ENCODE measurements at places on chromosomes 11 and 22.

- no peak for DNase-seq
Observed at GRCh38 chr11:10122326-10123197, 171.5 kb downstream of the SBF2 start.

DNA sequence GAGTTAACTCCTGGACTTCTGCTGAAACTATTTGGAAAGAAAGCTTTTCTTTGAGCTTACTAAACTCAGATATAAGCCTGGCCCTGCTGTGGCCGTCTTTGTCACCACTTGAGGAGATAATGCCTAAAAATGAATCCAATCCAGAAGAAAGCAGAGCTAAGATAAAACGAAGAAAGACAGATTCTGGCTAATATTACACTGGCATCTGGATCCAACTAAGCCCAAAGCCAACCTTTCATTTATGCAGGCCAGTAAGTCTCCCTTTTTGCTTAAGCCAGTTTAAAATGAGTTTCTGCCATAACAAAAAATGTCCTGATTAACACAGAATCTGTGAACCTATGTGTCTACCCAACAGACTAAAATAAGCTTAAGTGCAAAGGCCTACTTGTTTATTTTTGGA, 34.5 kb downstream of the PIK3C2A start:
- no peak for DNase-seq

- no peak for DNase-seq
Observed at GRCh38 chr22:40533712-40534378, 102.7 kb downstream of the MRTFA start.

DNA sequence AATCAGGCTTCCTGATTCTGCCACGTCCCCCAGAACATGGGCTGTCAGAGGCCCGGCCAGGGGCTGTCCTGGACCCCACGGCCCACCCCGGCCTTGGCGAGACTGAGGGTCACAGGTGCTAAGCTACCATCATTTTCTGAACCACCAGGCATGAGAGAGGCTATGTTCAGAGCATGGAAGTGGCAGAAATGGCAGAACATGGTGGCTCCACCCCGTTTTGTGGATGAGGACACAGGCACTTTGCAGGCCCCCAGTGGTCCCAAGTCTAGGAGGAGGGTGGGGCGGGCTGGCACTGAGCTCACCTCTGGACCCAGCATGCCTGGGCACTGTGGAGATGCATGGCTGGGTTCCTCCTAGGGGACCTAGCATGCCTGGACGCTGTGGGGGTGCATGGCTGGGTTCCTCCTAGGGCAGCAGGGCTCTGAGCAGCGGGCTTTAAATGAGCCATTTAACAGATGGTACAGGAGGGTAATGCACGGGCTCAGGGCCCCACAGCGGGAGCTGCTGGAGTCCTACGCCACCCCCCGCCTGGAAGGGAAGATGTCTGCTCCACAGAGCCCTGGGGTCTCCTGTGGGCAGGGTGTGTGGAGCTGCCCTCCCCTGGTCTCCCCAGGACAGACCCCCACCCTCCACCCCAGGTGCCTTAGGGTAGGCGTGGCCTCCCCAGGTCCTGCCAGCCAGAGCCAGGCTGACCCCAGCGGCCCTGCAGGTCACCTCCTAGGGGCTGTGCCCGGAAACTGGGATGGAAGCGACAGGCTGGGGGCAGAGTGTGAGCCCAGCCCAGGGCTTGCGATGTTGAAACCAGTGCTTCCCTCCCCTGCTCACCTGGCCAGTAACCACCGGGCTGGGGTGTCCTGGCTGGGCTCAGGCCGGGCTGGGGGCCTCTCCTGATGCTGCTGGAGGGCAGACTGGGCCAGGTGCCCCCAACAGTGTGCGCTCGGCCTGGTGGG, 6.1 kb upstream of the MUC5AC start:
- no peak for DNase-seq

DNA sequence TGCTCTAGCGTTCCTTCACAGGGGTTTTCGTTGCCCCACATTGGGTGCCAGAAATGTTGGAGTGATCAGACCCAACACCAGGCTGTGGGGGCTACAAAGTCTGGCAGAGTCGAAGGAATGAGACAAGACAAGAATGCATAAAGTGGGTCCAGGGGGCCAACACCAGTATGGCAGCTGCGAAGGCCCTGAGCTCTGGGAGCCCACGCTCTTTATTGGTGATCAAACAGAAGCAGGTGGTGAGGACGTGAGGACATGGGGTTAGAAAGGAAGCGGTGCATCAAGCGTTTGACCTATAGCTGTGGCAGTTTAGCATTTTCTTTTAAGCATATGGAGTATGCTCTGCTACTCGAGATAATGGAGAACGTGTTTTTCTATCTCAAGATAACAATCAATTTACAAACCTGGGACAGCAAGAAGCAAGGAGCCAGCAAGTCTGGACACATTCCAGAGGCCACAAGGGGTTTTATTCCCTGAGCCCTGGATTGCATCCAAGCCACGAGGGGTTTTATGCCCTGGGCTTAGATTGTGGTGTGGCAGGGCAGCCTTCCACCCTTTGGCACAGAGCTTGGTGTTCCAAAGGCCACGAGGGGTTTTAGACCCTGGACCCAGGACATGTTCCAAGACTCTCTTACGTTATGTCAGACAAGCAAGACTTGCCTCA, 3.9 kb upstream of the DNAJB13 start:
- no peak for DNase-seq

- no peak for DNase-seq
Observed at GRCh38 chr11:119571311-119571710, 148.3 kb upstream of the THY1 start.

DNA sequence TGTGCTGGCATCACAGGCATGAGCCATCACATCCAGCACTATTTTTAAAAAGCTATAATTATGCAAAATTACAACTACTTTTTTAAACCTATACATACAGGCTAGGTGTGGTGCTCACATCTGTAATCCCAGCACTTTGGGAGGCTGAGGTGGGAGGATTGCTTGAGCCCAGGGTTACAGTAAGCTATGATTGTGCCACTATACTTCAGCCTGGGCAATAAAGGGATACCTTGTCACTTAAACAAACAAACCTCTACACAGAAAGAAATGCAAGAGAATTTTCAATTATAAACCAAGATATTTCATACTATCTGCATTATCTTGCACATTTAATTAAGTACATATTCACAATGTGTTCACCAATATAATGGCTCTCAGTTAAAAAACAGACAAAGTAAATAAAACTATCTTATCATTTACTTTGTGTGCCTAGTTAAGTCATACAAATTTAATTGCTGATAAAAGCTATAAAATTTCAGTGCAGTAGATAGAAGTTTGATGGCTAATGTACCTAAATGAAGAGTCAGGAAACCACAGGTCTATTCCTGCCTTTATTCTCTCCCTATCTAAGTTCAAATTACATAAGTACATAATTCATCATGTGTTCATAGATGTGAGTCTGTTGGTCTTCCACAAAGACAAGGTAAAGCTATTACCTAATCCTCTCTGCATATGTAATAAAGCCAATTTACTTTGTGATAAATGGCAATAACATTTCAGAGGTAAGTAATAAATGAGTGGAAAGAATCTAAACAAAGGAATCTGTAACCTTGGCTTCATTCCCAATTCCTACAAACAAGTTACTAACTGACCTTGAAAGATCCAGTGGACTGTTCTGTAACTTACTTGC, 9.0 kb upstream of the RDX start:
- no peak for DNase-seq

- peak; percentile 89 for DNase-seq
Observed at GRCh38 chr11:43923406-43924111, 18.9 kb upstream of the C11orf96 start.

- DNase-seq, result no peak
Observed at GRCh38 chr11:78325274-78325781, 92.3 kb downstream of the GAB2 start.

DNA sequence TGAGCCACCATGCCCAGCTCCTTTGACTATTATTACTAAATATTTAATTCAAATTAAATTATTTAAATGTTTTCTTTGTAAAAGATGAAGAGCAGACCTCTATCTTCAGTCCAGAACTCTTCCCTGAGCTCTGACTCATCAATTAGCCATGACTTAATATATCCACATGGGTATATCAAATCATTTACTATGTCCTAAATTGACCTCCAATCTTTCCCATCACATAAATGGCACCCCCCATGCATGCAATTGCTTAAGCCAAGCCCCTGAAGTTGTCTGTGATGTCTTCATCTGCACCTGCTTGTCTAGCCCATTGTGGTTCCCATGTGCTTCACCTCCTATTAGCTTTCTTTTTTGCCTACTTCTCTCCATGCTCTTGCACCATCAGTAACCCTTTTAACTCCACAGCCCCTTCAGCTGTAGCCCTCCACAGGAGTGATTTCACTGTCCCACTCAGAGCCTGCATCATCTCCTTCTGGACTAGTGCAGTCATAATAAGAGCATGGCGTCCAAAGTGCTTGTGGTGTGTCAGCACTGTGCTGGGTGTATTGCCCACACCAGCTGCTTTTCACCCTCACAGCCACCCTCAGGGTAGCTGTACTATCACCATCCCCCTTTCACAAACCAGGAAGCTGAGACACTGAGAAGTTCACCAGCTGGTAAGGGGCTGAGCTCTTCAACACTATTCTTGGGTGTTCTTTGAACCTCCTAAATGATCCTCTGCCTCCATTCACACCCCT, 11.8 kb upstream of the THY1 start:
- no peak for DNase-seq

DNA sequence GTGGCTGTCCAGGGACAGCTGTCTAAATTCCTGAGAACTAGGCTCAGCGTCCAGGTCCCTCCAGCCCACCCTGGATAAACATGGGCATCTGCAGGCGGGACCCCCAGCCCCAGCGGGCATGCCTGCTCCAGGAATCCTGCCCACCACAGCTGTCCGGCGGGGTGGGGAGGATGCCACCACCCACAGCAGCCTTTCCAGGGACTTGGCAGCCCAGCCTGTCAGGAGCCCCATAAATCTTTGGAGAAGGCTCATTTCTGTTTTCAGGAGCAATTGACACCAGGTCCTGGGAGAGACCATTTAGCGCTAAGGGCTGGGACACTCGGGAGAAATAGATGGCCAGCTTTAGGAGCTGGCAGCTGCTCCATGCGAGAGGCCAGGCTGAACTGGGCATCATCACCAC, 358.9 kb downstream of the CADM1 start:
- no peak for DNase-seq

DNA sequence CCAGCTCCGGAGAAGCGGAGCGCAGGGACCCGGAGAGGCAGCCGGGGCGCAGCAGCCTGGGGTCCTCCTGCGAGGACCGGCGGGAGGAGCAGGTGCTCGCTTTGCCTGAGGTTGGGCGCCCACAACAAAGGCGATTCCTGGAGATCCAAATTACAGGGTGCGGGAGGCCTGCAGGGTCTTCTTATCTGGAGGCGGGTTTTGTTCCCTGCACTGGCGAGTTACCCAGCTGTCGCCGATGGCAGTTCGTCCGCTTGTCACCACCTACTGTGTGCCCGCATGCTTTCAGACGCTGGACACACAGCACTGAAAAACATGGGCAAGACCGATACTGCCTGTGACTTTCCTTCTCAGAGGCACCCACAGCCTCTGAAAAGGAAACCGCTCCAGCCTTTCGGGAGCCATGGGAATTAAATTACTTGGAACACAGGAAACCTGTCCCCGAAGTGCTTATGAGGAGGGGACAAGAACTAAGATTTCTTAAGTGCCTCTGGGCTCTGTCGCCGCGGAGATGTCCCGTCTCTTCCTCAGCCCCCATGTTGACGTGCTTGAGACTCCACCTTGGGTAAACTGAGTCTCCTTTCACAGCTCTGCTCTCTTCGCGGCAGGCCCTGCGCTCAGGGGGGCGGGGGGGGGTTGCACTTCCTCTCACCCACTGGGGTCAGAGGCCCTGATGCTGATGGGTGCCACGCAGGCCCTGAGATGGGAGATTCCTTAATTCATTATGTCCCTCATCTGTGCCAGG, 1.3 kb upstream of the ZFTA start:
- DNase-seq, result no peak

DNA sequence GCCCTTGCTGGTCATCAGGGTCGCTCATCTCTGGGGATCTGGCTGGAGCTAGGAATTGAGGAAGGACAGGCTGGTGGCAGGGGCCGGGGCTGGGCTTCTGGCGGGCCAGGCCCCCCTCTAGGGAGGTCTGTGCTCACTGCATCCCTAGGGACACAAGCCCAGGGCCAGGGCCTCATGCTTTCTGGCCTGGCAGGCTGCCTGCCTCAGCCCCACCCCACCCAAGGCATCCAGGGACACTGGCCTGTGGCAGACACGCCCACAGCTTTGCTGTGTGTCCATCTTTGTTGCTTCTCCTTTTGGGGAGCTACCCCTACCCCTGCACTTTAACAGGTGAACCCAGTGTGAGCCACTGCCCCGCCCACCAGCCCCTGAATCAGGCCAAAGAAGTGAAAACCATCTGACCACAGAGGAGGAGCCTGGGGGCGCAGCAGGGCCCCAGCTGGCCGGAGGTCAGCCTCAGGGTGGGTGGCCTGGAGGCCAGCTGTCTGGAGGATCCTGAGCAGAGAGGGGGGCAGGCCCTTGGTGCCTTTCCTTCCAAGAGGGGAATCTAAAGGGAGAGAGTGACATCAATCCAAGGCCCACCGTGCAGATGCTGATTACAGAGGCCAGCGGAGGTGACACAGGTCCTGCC, 26.8 kb upstream of the CELSR1 start:
- DNase-seq, result no peak

DNA sequence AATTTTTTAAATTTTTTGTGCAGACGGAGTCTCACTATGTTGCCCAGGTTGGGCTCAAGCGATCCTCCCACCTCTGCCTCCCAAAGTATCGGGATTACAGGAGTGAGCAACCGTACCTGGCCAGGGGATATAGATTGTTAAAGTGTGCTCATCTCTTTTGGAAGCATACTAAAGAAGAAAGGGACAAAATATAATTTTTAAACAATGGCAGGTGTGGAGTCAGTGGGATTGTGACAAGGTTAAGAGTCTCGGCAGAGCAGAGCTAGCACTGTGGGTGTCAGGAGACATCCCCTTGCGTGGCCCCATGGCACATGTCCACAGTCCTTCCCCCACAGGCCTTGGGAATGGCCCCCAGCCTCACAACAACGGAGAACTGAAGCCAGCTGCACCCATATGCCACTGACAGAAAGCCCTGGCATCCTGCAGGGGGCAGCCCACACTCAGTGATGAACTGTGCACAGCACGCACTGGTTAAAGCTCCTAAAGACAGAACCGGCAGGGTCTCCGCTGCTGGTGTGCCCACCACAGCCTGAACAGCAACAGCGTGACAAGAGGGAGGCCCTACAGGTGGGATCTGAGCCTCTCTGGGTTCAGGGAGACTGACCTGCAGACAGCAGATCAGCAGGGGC, 29.9 kb downstream of the SERPIND1 start:
- no peak for DNase-seq

- no peak for DNase-seq
Observed at GRCh38 chr11:64879244-64879900, 951 bp upstream of the EHD1 start.

GRCh38 chr11:74936087-74936486, 12.8 kb downstream of the XRRA1 start:
- DNase-seq, result no peak

Measured in skeletal muscle cell (primary cell).